GM12865 (cell line): ENCODE measurements at places on chromosomes 1 and 21.
A peak's percentile ranks its signal among the peaks of the same experiment; 100 is the strongest.

DNA sequence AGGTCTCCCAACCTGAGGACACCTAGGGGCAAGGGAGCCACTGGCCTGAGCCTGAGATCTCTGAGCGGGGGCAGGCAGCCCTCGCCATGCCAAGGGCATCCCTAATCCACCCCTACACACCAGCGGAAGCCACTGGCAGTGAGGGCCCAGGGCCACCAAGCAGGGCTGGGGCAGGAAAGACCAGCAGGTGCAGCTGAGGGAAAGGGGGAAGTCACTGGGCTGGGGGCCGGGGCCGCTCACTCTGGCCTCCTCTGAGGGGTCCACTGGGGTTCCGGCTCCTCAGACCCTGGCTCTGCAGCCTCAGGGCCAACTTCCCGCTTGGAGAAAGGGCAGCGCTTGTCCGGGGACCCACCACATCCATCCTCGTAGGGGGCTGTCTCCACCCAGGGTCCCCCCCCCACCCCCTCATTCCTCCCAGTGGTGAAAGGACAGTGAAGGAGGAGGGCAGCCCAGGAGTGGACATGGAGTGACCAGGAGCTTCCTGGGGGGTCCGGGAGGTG is 42.5 kb upstream of the ACTRT2 start:
- no peak for DNase-seq

DNA sequence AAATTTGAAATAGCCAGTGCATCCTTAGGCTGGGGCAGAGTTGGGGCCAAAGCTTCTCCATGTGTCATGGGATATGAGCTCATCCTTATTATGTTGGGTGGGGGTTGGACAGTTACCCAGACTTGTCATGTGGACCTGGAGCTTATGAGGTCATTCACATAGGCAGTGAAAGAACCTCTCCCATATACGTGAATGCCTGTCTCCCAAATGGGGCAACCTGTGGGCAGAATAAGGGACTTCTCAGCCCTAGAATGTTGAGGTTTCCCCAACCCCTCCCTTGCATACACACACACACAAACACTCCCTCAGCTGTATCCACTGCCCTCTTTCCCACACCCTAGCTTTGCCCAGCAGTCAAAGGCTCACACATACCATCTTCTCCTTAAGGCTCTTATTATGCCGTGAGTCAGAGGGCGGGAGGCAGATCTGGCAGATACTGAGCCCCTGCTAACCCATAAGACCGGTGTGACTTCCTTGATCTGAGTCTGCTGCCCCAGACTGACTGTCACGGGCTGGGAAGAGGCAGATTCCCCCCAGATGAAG is 2.3 kb upstream of the IVL start:
- DNase-seq: no peak

GRCh38 chr21:38300141-38300578 is 43.4 kb downstream of the KCNJ15 start:
- peak; percentile 33 for DNase-seq

DNA sequence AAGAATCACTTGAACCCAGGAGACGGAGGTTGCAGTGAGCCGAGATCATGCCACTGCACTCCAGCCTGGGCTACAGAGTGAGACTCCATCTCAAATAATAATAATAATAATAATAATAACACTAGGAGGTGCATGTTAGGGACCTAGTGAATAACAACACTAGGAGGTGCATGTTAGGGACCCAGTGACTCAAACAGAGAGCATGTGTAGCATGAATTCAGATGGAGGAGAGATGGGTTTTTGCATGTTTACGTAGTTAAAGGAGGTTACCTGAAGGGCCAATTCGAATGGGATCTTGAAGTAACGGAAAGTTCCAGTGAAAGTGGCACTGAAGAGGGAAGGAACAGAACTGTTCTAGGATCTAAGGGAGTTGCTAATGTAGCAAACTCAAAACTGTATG is 7.1 kb upstream of the KCNK1 start:
- DNase-seq: peak; percentile 55

DNA sequence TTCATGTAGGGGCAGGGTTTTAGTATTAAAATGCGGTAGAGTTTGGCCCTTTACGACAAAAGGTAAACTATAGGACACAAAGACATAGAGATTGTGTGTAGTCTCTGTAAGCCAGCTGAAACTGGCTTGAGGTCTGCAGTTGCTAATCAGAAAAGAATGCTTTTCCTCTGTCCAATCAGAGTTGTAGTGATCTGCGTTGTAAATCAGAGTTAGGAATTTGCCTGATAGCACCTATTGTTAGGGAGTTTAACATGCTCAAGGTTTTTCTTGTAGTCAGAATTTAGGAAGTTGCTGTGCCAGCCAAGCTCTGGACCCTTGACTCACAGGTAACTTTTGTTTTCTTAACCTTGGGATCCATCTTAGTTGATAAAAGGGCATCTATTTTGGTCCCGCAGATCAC is 61.2 kb upstream of the VTCN1 start:
- DNase-seq: no peak

GRCh38 chr1:152673016-152673415 is 2.1 kb upstream of the LCE2C start:
- no peak for DNase-seq

DNA sequence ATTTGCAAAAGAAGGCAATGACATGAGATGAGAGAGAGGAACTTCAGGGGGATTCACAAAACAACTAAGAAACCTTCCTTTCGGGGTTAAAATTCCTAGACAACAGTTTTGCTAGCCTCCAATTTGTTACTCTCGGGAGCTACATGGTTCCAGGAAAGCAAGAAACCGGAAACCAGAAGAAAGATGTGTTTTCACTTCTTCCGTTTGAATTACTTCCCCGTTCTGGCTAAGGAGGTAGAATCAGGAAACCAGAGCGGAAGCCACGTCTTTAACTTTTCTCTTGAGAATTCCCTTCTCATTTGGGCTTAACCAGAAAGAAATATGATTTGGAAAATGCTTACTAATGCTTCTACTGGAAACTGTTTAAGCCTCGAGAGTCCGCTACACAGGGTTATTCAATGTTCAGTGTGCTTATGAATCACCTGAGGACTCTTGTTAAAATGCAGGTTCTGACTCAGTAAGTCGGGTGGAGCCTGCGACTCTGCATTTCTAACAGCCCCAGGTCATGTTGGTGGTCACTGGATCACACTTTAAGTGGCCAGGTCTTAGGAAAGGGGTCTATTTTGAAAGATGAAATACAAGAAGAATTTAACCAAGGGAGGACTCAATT is 43.5 kb upstream of the MCOLN3 start:
- DNase-seq: peak; percentile 3

GRCh38 chr1:177229781-177230180 is 59.0 kb downstream of the BRINP2 start:
- no peak for DNase-seq

GRCh38 chr21:32381571-32381970 is 11.2 kb downstream of the URB1 start:
- DNase-seq: no peak

GRCh38 chr1:93304716-93305138 is 41.0 kb upstream of the DR1 start:
- peak; percentile 66 for DNase-seq

- DNase-seq: peak; percentile 96
Observed at GRCh38 chr1:209768354-209768774, 12.5 kb downstream of the TRAF3IP3 start.

- peak; percentile 37 for DNase-seq
Observed at GRCh38 chr1:111227851-111228747, 586 bp downstream of the CHI3L2 start.

GRCh38 chr1:18901147-18901951 is 1.0 kb downstream of the ALDH4A1 start:
- no peak for DNase-seq

GRCh38 chr1:87916965-87917364 is 588.3 kb downstream of the LMO4 start:
- DNase-seq: no peak
